Large intestine (tissue), 12 donors: ENCODE measurements at places on chromosomes 3 and 15. TPM values are rescaled to one million over a fixed set of nuclear protein-coding genes. Genes with fewer than 3 reads are reported as not detected.

GRCh38 chr3:127865941-127866340 is 43.6 kb upstream of the MGLL start:
- DNase-seq, result no peak

Gene TEX55
- not detected for polyA plus RNA-seq

Gene GFM1
- 41.8 TPM for polyA plus RNA-seq

Gene EOMES
- 1.2 TPM for polyA plus RNA-seq
